ENCODE measurements at places on chromosomes 5 and 9.

GRCh38 chr9:38339087-38339486 lies 53.4 kb upstream of the ALDH1B1 start:
- no peak for DNase-seq

DNA sequence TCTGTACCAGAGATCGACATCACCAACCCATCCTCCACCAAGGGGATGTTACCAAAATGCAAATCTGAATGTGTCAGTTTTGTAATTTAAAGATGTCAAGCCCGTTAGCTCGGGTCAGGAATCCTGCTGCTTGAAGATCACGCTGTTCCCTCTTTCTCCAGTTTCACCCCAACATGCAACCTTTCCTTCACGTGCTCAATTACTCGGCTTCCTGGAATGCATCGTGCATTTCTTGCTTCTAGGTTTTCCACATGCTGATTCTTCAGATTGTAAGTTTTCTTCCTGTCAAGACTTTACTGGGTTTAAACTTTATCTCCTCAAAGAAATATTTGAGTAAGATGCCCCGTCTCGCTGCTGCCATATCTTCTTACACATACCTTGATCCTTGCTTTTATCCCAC lies 209.5 kb upstream of the SNX2 start:
- no peak for DNase-seq

- no peak for DNase-seq
Measured at GRCh38 chr5:88602584-88602983, 280.4 kb downstream of the MEF2C start.

DNA sequence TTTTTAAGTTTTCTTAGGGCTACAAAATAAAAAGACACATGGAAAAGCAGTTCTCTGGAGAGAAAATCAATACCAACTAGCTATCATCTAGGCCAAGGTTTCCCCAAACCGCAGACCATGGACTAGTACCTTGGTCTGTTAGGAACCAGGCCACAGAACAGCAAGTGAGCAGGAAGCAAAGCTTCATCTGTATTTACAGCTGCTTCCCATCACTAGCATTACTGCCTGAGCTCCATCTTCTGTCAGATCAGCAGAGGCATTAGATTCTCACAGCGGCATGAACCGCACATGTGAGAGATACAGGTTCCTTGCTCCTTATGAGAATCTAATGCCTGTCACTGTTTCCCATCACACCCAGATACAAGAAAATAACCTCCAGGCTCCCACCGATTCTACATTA lies 1907.6 kb upstream of the ACO1 start:
- DNase-seq: no peak

GRCh38 chr5:173913686-173914321 lies 25.7 kb downstream of the CPEB4 start:
- DNase-seq: no peak

DNA sequence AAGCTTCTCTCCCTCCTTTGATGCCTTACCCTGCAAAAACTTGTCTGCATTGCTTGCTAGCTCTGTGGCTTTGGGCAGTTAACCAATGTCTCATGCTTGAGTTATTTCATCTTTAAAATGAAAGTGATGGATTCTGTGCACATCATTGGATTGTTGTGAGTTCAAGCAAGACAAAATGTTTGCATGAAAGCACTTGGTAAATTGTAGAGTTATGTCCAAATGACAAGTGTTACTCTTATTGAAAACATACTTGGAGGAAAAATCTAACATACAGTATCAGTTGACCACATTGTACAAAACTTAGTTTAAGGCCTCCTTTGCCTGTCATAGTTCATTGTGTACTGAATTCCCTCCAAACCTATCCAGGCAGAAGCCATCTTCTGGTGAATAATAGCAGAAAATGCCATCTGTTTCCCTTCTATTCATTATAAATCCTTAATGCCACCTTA lies 30.0 kb downstream of the TGFBR1 start:
- DNase-seq: no peak

DNA sequence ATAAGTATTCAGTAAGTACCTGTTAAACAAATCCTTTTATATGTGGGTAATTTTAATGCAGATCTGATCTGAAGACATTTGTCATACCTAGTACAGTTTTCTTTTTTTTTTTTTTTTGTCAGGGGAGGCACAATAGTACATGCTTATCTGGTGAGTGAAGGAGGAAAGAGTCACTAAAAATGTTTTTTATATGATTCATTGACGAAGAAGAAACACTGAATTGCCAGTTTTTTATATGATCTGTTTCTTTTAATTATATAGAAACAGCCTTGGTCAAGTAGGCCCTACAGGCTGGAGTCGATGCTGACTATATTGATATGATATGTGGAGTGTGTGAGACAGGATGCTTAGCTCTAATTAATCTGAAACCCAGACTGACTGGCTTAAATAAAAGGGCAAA lies 315.2 kb downstream of the PSAT1 start:
- no peak for DNase-seq

GRCh38 chr9:85136507-85136906 lies 467.0 kb downstream of the NTRK2 start:
- no peak for DNase-seq

GRCh38 chr5:111117136-111117535 lies 25.0 kb downstream of the WDR36 start:
- DNase-seq: no peak

DNA sequence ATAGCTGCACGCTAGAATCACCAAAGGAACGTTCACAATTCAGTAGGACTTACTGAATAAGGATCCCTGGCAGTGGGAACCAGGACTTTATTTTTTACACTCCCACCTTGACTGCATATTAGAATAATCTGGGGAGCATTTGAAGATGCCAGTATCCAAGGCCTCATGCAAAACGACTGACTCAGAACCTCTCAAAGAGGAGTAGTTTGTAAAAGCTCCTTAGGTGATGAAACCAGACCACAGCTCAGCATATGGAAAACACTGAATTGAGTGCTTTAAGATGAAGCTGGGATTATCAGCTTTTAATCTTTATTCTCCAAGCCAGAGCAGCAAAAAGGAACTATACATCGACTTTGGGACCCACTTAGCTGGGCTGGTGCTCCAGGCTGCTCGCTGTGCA lies 288.3 kb downstream of the MLLT3 start:
- DNase-seq: no peak

- DNase-seq: no peak
Measured at GRCh38 chr9:29958469-29958868, 2385.2 kb upstream of the C9orf72 start.

- DNase-seq: no peak
Measured at GRCh38 chr9:16398691-16399090, 471.8 kb downstream of the BNC2 start.

DNA sequence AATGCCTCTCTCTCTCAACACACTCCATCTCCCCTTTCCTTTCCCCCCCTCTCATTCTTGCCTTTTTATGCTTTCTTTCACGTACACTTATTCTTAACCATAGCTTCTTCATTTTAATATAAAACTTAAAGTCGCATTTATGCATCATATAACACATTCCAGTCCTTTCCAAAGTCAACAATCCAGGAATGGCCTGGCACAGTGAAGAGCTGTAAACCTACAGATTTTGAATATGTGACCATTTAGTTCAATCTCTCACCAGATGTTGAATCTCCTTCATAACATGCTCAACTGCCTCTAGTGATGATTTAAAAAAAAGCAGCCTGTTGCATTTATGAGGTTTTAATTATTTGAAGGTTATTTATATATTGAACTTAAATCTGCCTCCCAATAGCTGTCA lies 186.2 kb upstream of the GRAMD2B start:
- DNase-seq: no peak

DNA sequence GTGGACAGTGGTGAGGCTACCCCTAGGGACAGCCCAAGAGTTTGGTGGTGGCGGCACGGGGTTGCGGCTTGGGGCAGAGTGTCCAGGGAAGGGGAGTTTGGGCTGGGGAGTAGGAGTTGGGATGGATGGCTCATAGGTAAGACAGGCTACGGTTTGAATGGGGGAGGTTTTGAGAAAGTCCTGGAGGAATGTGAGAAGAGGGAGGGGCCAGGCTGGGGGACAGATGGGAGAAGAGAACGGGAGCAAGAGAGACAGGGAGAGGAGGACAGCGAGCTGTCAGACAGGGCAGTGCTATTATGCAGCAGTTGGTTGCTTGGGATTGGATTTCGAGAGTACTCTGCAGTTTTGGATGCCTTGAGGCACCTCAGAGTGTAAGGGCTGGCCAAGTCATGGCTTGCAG lies 24.5 kb downstream of the PSD2 start:
- no peak for DNase-seq

DNA sequence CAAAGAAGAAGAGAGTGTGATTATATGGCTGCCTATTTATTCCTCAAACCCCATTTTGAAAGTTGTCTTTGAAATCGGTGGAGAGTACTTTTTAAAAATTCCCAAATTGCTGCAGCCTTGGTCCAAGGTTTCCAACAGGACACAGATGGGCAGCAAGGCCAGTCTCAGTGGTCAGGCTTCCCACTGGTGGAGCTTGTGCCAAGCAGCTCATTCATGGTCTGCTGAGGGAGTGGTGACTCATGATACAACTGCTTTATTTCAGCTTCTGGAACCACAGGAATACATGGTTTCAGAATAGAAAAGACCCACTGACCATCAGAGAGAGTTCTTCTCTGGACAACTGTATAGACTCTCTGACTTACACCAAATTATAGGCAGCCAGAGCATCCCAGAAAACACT lies 673.1 kb upstream of the KLF4 start:
- DNase-seq: no peak

- DNase-seq: no peak
Measured at GRCh38 chr5:103902893-103903292, 340.3 kb upstream of the NUDT12 start.

DNA sequence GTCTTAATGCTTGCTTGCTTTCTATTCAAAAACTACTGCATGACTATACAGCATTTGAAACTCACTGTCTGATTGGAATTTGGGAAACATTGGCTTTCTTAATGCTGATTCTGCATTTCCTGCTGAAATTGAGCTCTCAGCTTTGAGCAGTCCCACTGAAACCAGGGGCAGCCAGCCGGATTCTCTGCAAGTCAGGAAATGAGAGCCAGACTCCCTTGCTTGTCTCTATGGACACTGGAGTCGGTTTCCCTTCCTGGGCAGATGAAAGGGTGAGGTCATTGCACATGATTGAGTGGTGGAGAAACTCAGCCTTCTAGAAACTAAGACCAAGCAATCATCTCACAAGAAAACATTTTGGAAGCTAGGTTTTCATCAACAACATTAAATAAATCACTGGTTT lies 119.7 kb upstream of the SPATA31C2 start:
- DNase-seq: peak; percentile 52

GRCh38 chr9:84300271-84300670 lies 40.3 kb downstream of the SLC28A3 start:
- no peak for DNase-seq

- no peak for DNase-seq
Measured at GRCh38 chr5:73419465-73420390, 28.8 kb downstream of the FOXD1 start.

GRCh38 chr9:68825762-68826472 lies 120.9 kb downstream of the PIP5K1B start:
- DNase-seq: no peak

- DNase-seq: no peak
Measured at GRCh38 chr9:79357194-79357593, 214.6 kb upstream of the TLE4 start.

- no peak for DNase-seq
Measured at GRCh38 chr5:109594217-109594616, 95.5 kb upstream of the MAN2A1 start.

DNA sequence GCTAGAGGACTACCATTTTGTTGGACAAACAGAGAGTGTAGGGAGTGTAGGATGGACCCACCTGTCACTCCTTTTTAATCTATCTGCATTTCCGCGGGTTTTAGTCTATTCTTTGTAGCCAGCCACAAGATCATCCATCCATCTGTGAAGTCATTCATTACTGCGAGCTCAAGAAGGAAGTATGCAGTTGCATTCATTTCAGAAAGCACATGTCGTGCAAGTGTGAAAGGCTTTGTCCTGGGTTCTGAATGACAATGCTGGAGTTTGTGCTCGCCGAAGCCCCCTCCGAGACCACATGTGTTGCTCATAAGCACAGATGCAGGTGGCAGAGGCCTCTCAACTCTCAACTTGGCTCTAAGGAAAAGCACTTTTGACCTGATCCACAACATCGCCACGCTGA lies 70.3 kb upstream of the BASP1 start:
- DNase-seq: no peak

DNA sequence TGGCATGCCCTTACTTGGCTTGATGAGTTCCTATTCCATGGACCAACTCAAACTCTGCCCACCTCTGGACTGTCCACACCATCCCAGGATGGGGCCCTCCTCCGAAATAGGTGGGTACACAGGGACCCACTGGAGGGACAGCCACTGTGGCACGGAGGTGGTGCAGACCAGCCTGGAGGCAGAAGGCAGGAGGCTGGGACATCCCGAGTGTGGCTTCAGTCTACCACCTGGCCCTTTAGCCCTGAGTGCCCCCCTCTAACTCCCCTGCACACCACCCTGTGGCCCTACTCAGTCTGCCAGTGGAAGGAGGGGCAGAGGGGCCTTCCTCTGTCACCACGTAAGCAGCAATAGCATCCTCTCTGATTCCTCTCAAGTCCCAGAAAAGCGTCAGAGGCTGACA lies 3.7 kb downstream of the IL3 start:
- DNase-seq: no peak

GRCh38 chr9:99490729-99491128 lies 268.6 kb downstream of the SEC61B start:
- DNase-seq: no peak

DNA sequence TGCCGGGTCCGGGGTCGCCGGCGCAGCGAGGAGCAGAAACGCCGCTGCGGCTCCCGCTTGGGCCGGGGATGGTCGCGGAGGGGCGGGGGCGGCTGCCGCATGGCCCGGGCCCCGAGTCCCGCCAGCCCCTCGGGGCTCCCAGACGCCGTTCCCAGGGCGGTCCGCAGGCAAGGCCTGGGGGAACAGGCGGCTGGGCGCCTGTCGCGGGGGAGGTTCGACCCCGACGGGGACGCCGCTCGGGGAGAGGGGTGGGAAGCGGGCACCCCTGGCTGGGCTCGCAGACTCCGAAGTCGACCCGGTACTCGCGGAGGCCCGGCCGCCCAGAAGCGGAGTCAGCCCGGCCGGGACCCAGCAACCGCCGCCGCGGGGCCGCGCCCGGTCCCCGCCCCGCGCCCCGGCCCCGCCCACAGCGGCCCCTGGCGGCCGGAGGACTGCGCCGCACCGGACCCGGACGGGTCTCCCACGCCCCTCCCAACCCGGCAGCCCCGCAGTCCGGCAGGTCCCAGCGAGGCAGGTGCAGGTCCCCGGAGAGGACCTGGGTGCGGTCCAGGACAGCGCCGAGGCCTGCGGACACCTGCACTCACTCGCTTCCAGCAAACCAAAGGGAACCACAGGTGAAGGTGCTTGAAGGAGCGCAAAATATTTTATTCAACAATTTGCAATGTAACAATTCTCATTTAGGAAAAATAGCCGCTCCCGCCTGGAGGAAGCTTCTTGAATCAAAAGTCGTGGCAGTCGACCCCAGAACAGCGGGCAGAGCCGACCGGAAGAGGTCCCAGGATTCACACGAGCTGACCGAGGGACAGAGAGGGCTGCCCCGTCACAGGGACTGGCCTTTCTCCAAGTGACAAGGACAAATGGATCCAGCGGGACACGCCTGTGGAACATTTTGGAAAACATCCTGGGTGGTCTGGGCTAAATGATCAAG lies at the start of gene INPP5E:
Gene INPP5E (minus strand): TSS at position 365 of the 928 bp plus-strand sequence. CDS start 426 bp downstream, outside the sequence.
- DNase-seq: no peak

Data from urinary bladder (tissue), 4 donors.